ENCODE measurements at places on chromosomes 6 and 20.

DNA sequence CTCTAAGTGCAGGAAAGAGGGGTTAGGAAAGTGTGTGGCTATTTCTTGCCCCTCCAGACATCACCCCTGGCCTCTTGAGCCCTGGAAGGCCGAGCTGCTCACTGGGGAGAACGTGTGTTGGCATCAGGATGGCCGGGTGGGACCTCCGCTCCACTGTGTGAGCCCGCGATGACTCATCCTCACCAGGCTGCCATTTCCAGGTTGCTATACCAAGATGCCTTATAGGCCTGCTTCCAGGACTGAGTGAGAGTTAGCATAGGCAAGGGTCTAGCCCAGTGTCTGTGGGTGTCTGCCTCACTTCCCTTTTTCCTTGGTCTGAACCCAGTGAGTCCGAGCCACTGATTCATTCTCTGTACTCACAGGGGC, 105.0 kb downstream of the MRPL14 start:
- DNase-seq, result no peak

- DNase-seq, result no peak
Measured at GRCh38 chr6:170137911-170138910, 152.7 kb downstream of the DLL1 start.

GRCh38 chr20:1274485-1275311, 8.6 kb downstream of the SNPH start:
- no peak for DNase-seq

- DNase-seq, result no peak
Measured at GRCh38 chr6:21869085-21869771, 275.7 kb downstream of the SOX4 start.

All from globus pallidus (tissue), 1 donor.